ENCODE measurements at places on chromosomes 7 and 10.

GRCh38 chr7:132430861-132431822 is 145.1 kb downstream of the PLXNA4 start:
- H3K4me3 ChIP-seq, result no peak overlapping the region
- peaks cover 7% of the 10 kb centered on the region for H3K4me1 ChIP-seq
- DNase-seq, result no peak
- H3K27ac ChIP-seq, result no peak overlapping the region
- H3K36me3 ChIP-seq, result no peaks in the 10 kb centered on the region
- peaks cover 3% of the 10 kb centered on the region for H3K27me3 ChIP-seq

DNA sequence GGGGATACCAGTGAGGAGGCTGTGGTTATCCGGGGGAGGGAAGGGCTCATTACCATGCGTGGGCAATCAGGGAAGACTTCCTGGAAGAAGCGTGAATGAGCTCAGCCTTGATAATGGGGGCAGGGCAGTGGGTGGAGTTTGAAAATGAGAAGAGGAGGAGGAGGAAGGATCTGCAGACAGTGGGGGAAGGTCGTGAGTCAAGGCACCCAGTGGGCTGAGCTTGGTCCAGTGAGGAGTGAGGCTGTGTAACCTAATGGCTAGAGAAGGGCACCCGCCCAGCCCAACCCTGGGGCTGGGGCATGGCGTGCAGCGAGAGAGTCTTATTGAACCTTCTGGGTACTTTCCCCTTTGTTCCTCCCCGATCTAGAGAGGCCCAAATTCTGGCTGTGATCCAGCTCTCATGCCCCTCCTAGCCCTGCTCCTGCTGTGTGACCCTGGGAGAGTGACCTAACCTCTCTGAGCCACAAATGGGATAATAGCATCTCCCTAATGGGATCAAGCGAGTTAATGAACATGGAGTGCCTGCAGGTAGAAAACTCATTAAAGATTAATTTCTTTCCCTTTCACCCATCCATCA is 31.5 kb downstream of the CLIP2 start:
- H3K36me3 ChIP-seq, result peaks cover 38% of the 10 kb centered on the region
- H3K27ac ChIP-seq, result no peak overlapping the region
- DNase-seq, result no peak
- H3K4me1 ChIP-seq, result peaks cover 8% of the 10 kb centered on the region
- H3K27me3 ChIP-seq, result peaks cover 2% of the 10 kb centered on the region

- no peak overlapping the region for H3K27ac ChIP-seq
- no peaks in the 10 kb centered on the region for H3K4me1 ChIP-seq
- no peak overlapping the region for H3K4me3 ChIP-seq
- DNase-seq, result no peak
Observed at GRCh38 chr10:131275691-131276090, 35.8 kb downstream of the TCERG1L start.

DNA sequence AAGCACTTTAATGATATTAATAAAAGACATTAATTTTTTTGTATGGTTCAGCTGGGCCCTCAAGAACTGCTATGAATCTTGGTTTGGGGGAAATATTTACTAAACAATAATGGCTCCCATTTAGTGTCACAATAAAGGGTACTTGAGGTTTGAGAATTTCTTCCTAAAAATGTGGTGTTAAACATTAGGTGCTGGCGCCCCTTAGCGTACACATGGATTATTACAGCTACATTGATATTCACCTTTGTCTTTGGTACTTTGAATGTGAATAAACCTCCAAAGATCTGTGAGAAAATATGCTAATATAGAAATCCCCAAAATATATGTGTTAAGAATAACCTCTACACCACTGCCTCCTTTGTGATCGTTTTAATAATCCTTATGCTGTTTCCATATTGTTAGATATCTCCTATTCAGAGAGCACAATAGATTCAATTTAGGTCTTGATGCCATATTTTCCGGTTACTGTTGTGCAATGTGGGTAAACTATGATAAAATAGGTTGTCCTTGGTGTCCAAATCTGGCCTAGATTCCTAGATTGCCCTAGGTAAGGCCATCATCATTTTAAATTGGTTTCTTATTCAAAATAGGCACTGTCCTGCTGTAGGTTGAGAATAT is 161.8 kb upstream of the CACNA2D1 start:
- no peaks in the 10 kb centered on the region for H3K4me1 ChIP-seq
- H3K4me3 ChIP-seq, result no peak overlapping the region
- peak; percentile 44 for DNase-seq

DNA sequence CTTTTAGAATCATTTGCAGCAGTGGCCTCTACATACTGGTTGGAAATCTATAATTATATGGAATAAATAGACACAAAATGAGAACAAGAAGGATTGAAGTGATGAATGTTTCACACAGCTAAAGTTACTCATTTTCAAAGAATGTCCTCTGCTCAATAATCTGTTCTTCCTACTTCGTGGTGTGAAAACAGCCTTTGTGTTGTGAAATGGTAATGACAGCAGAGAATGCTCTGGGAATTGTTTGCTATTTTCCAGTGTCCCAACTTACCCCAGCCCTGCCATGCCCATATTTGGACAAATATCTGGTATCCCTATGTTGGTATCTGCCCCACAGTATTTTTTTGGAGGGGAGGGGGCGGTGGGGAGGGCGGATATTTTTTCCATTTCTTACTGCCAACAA is 130.4 kb downstream of the GLI3 start:
- H3K27me3 ChIP-seq, result peaks cover 3% of the 10 kb centered on the region
- no peaks in the 10 kb centered on the region for H3K36me3 ChIP-seq
- H3K27ac ChIP-seq, result no peak overlapping the region
- no peak for DNase-seq
- no peak overlapping the region for H3K4me3 ChIP-seq
- peaks cover 30% of the 10 kb centered on the region for H3K4me1 ChIP-seq

DNA sequence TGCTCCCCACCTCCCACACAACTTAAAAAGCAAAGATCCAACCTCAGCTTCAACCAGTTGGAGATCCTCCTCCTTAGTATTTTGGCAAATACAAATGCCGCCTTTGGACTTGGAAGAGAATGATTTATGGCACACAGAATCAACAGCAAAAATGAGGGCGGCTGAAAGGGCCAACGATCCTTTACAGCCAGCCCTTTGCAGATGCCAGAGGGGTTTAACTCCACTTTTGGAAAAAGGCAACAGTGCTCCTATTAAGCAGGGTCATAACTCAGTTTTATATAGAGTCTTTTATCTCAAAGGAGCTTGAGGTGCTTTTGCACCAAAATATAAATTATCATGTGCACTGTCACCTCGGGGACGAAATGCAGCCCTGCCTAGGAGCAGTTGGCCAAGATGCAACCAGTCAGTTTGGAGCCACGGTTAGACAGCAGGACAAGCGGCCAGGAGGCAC is 56.7 kb upstream of the JCAD start:
- DNase-seq, result no peak
- peaks cover 18% of the 10 kb centered on the region for H3K4me1 ChIP-seq
- peak overlapping the region; percentile 48 for H3K27ac ChIP-seq
- peaks cover 4% of the 10 kb centered on the region for H3K27me3 ChIP-seq
- H3K36me3 ChIP-seq, result peaks cover 2% of the 10 kb centered on the region
- no peak overlapping the region for H3K4me3 ChIP-seq
